ENCODE measurements at places on chromosomes 6 and 20. TPM values are rescaled to one million over a fixed set of nuclear protein-coding genes. Genes with fewer than 3 reads are reported as not detected.

- H3K4me1 ChIP-seq: no peaks in the 10 kb centered on the region
- H3K36me3 ChIP-seq: no peaks in the 10 kb centered on the region
- H3K4me3 ChIP-seq: no peak overlapping the region
- no peak for DNase-seq
These were observed 12.1 kb upstream of the REPS1 start for GRCh38 chr6:138999949-139000725.

DNA sequence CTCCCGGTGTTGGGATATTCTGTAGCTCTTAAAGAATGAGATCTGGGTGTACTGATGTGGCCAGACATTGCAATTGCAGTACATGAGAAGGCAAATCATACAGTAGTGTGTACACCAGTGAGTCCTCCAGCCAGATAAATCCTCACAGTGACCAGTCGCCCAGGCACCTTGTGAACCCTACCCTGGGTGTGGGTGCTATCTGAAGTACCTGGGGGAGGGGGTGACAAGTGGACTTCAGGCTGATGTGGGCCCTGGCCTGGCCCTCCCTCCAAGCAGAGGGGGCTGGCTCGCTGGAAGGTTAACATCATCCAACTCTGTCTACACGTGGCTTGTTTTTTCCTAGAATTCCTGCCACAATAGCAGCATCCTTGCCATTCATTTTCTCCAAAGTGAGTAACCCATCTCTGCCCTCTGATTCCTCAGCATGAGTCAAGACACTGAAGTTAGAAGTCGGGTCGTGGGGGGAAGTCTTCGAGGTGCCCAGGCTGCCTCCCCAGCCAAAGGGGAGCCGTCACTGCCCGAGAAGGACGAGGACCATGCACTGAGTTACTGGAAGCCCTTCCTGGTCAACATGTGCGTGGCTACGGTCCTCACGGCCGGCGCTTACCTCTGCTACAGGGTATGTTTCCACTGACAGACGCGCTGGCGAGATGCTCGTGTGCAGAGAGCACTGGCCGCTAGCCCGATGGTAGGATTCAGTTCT is 70.8 kb downstream of the PTPN1 start:
- DNase-seq: no peak
- no peaks in the 10 kb centered on the region for H3K27me3 ChIP-seq
- H3K4me1 ChIP-seq: no peaks in the 10 kb centered on the region
- no peak overlapping the region for H3K27ac ChIP-seq

GRCh38 chr6:7671581-7671980 is 54.3 kb upstream of the BMP6 start:
- DNase-seq: no peak
- no peak overlapping the region for H3K27ac ChIP-seq

- DNase-seq: no peak
- H3K4me1 ChIP-seq: no peaks in the 10 kb centered on the region
- H3K27me3 ChIP-seq: no peaks in the 10 kb centered on the region
These were observed 66.7 kb downstream of the MYO6 start for GRCh38 chr6:75815756-75816155.

The FAM162B gene
- not detected for total RNA-seq

The BMP2 gene
- 1.4 TPM for total RNA-seq

- no peak for DNase-seq
- H3K27ac ChIP-seq: peak overlapping the region; percentile 35
- H3K4me1 ChIP-seq: peaks cover 59% of the 10 kb centered on the region
- no peaks in the 10 kb centered on the region for H3K27me3 ChIP-seq
- H3K4me3 ChIP-seq: no peak overlapping the region
- no peaks in the 10 kb centered on the region for H3K36me3 ChIP-seq
These were observed 110.1 kb downstream of the SNX5 start for GRCh38 chr20:17858450-17859001.

GRCh38 chr6:2229742-2230141 is 15.7 kb downstream of the GMDS start:
- peaks cover 30% of the 10 kb centered on the region for H3K4me1 ChIP-seq
- DNase-seq: no peak
- H3K27me3 ChIP-seq: no peaks in the 10 kb centered on the region
- no peak overlapping the region for H3K4me3 ChIP-seq
- H3K36me3 ChIP-seq: no peaks in the 10 kb centered on the region

The SYCP2L gene
- total RNA-seq: not detected

The KHDRBS2 gene
- not detected for total RNA-seq

The INSM1 gene
- total RNA-seq: 0.08 TPM

The NR2E1 gene
- total RNA-seq: not detected

- no peak overlapping the region for H3K27ac ChIP-seq
- H3K36me3 ChIP-seq: no peaks in the 10 kb centered on the region
- H3K4me1 ChIP-seq: no peaks in the 10 kb centered on the region
- H3K27me3 ChIP-seq: no peaks in the 10 kb centered on the region
- no peak for DNase-seq
- H3K4me3 ChIP-seq: no peak overlapping the region
These were observed 131.4 kb downstream of the SYCP2 start for GRCh38 chr20:59802018-59802417.

The FRMD1 gene
- total RNA-seq: not detected

The PRSS16 gene
- 7.1 TPM for total RNA-seq

DNA sequence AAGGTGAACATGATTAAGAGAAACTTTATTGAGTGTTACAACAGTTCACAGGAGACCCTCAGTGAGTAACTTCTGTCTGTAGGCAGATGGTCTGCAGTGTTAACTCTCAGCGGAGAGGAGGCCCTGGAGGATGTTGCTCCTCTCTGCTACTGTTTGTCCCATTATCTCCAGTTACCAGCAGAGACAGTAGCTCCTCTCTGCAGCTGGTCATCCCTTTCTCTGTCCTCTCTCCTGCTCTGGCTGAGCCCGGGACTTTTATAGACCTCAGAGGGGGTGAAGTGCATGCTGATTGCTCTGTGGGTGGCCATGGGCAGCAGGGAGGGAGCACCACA is 5.7 kb downstream of the GTSF1L start:
- H3K36me3 ChIP-seq: peaks cover 9% of the 10 kb centered on the region
- no peaks in the 10 kb centered on the region for H3K27me3 ChIP-seq
- H3K4me1 ChIP-seq: peaks cover 4% of the 10 kb centered on the region
- no peak overlapping the region for H3K4me3 ChIP-seq
- no peak for DNase-seq

DNA sequence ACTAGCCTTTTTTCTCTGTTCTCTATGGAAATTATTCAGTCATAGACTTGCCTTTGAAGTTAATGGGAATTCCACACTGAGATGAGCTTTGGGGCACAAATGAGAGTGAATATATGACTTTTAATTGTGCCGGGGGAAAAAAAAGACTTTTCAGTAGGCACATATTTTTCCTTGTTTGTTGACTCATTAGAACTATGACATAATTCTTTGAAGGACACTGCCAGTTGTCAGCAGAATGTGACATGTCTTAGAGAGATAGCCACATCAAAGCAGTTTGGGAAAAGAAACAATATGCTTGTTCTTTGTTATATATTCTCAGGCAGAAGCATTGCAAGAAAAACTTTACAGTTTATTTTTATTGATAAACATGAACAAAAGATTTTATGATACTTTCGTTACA is 138.3 kb downstream of the COL9A1 start:
- H3K27ac ChIP-seq: no peak overlapping the region
- no peak for DNase-seq
- no peak overlapping the region for H3K4me3 ChIP-seq
- H3K36me3 ChIP-seq: no peaks in the 10 kb centered on the region

DNA sequence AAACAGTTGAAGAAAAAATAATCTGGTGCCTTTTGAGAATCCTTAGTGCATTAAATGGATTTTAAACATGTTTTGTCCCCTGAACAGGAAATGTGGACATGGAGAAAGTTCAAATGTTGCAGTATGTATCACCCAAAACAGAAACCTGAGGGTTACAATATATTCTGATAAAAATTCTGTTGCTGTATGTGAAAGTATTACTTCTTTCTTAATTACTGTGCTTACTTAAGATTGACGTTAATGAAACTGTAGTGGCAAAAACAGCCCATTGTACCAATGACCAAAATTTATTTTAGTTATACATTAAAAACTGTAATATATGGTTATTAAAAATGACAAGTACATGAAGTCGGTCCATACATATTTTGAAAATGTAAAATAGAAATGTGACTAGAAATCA is 100.6 kb downstream of the PRDM1 start:
- H3K27me3 ChIP-seq: no peaks in the 10 kb centered on the region
- DNase-seq: no peak
- H3K27ac ChIP-seq: peak overlapping the region; percentile 56
- no peak overlapping the region for H3K4me3 ChIP-seq
- H3K36me3 ChIP-seq: no peaks in the 10 kb centered on the region

DNA sequence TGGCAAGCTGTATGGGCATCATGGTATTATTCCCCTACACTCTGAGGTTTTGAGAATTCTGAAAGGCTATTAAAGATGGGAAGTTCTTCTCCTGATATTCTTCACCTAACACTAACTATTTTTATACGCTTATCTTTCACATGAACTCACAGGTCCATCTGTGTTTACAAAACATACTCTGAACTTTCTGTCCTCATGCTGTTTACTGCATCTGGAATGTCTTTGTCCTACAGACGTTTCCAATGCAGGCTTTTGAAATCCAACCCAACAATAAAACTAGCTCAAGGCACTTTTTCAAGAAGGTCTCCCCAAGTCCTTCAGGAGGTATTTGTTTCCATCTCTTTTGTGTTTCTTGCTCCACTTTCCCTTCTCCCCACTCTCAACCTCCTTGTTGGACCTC is 60.5 kb upstream of the MLIP start:
- DNase-seq: no peak
- no peaks in the 10 kb centered on the region for H3K36me3 ChIP-seq
- H3K27me3 ChIP-seq: no peaks in the 10 kb centered on the region
- H3K4me3 ChIP-seq: no peak overlapping the region
- H3K4me1 ChIP-seq: no peaks in the 10 kb centered on the region

DNA sequence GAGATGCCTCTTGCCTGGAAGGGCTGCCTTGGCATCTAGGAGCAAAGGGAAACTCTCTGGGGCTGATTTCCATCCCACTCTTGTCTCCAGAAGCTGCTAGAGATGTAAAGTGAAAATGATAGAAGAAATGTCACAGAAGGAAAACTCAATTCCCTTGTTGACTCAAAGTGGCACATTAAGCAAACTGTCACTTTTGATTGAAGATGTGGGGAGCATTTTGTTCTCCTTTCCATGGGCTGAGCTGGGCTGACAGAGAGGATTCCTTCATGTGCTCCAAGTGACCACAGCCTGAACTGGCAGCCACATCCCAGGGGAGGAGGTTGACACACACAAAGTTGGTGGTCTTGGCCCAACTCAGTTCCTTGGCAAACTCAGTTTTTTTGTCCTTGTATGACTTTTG is 9.8 kb downstream of the GPR31 start:
- DNase-seq: no peak
- peaks cover 22% of the 10 kb centered on the region for H3K4me1 ChIP-seq
- H3K27me3 ChIP-seq: no peaks in the 10 kb centered on the region
- H3K27ac ChIP-seq: no peak overlapping the region
- no peaks in the 10 kb centered on the region for H3K36me3 ChIP-seq

- peaks cover 6% of the 10 kb centered on the region for H3K36me3 ChIP-seq
- DNase-seq: no peak
- no peaks in the 10 kb centered on the region for H3K4me1 ChIP-seq
- no peak overlapping the region for H3K27ac ChIP-seq
- H3K27me3 ChIP-seq: no peaks in the 10 kb centered on the region
These were observed 56.6 kb downstream of the PHF20 start for GRCh38 chr20:35828434-35828833.

DNA sequence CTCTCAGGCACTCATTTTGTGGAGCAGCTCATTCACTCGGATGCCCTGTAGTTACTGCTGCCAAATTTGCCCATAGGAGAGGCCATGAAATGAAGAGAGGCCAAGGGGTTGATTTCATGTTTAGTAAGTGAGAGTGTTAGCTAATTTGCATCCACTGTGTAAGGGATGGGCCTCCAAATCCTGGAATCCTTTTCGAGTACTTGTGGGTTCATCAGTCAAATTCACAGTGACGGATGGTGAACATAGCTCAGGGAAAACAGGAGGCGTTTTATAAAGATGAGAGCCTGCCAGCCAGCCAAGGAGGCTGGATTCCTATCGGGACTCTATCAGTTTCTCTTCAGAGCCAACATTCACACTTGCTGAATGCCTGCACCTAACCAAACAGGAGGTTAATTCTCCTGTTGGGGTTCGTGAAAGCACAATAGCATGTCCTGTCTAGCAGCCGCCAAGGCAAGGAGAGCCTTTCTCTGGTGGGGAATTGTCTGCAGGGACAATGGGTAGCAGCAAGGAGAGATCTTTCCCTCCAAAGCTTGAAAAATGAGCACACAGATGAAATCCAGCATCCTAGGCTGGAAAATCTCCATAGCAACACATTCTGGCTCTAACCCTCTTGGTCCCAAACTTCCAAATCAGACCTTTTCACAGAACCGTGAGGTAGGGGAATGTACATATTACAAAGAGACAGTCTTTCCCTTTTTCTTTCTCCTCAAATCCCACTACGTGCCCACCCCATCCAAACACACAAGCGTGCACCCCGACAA is 231.4 kb upstream of the ECI2 start:
- H3K27me3 ChIP-seq: peaks cover 2% of the 10 kb centered on the region
- H3K4me1 ChIP-seq: no peaks in the 10 kb centered on the region
- H3K27ac ChIP-seq: no peak overlapping the region
- no peak overlapping the region for H3K4me3 ChIP-seq
- no peak for DNase-seq

DNA sequence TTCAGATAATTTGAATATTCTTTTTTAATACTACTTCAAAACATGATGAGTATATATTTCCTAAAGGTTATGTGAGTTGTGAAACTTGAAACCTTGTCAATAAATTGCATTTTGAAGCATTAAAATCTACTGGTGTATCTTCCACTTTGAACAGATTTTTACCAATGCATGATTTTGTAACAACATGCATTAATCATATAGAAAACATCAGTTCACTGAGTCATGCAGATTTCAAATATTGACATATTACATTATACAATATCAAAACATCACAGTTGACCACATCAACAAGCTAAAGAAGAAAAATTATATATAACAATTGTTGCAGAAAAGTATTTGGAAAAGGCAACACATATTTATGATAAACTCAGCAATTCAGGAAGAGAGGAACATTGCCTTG is 158.1 kb downstream of the WDR27 start:
- no peak for DNase-seq
- no peak overlapping the region for H3K4me3 ChIP-seq
- H3K4me1 ChIP-seq: no peaks in the 10 kb centered on the region
- H3K27me3 ChIP-seq: no peaks in the 10 kb centered on the region
- H3K27ac ChIP-seq: no peak overlapping the region

DNA sequence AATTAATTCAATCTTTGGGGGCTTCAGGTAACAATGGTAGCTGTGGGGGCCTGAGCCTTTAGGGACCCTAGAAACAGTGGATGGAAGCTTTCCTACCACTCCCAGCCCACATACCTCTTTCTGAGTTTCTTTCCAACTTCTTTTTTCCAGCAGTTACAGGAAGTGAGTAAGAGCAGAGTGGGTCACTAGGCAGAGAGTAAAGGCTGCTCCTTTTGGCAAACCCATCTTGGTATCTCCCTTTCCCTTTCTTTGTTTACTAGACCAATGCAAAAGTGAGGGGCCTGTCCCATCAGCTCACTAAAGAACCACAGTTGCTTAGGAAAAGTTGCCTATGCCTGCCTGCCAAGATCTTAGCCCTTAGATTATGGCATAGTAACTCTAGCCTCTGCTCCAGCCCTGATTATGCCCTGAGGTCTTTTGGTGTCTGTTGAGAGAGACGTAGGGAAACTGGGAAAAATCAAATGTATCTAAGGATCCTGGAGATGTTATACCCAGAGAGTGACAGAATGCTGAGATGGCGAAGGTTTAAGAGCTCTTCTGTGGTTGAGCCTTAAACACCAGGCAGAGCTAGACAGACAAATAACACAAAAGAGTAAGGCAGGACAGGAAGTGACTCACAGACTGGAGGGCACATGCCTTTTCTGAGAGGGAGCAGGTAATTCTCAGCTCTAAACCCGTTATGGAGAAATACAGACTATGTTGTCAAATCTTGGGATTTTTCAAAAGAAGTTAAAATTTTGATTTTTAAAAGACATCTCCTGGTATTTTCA is 31.3 kb downstream of the TRMT6 start:
- H3K4me1 ChIP-seq: no peaks in the 10 kb centered on the region
- no peaks in the 10 kb centered on the region for H3K36me3 ChIP-seq
- no peaks in the 10 kb centered on the region for H3K27me3 ChIP-seq
- H3K27ac ChIP-seq: no peak overlapping the region
- no peak for DNase-seq

Data from GM12878 (cell line).